ENCODE measurements at places on chromosomes 16 and 17.

- DNase-seq: no peak
Observed at GRCh38 chr16:67773099-67773498, 33.3 kb downstream of the RANBP10 start.

- no peak for DNase-seq
Observed at GRCh38 chr16:89495121-89495520, 4.8 kb upstream of the ANKRD11 start.

DNA sequence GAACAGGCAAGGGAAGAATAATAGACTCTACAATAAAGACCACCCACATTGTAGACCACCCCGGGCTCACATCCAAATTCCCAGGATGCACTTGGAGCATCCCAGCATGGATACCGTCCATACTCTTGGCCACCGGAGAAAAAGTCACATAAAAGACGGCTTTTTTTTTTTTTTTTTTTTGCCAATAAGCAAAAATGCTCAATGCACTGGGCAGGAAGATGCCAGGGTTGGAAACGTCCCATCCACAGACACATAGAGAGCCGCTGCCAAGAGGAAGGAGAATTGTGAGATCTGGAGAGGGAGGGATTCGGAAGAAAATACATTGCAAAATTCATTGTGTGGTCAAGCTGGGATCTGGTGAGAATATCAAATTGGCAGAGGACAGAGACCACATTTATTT is 286.7 kb downstream of the XYLT1 start:
- DNase-seq: no peak

DNA sequence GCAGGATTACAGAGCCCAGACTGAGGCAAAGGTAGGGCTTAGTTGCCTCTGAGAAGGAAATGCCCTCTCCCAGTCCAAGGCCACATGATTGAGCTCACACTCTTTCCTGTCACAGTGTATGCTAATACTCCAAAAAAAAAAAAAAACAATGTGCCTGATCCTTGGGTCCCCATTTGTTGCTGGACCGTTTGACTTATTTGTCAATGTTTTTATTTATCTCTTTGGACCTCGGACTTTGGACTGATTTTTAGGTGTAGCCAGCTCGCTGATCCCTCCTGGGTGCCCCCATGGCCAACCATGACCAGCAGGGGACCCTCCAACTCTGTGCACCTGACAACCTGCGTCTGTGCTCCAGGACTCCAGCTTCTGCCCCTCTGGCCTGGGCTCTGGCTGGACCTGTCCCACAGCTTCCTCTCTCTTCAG is 622 bp upstream of the CCL16 start:
- DNase-seq: no peak

DNA sequence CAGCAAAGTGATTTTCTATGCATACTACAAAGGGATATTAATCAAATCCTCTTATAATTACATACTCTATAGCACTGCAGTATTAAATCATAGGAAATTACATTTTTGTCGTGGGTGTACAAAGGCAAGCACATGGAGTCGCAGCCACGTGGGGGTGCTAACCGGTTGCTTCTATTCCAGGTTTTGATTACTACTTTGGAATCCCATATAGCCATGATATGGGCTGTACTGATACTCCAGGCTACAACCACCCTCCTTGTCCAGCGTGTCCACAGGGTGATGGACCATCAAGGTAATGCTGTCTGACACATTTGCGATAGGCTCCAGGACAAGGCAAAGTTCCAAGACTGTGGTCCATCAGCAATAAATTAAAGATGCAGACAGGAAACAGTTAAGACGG is 60.1 kb downstream of the ARSG start:
- no peak for DNase-seq

Measured in progenitor cell of endocrine pancreas (in vitro differentiated cells).